ENCODE measurements at places on chromosomes 3 and 15. TPM values are rescaled to one million over a fixed set of nuclear protein-coding genes. Genes with fewer than 3 reads are reported as not detected.
A peak's percentile ranks its signal among the peaks of the same experiment; 100 is the strongest.

GP5 gene
- total RNA-seq, result 1.3 TPM

DNA sequence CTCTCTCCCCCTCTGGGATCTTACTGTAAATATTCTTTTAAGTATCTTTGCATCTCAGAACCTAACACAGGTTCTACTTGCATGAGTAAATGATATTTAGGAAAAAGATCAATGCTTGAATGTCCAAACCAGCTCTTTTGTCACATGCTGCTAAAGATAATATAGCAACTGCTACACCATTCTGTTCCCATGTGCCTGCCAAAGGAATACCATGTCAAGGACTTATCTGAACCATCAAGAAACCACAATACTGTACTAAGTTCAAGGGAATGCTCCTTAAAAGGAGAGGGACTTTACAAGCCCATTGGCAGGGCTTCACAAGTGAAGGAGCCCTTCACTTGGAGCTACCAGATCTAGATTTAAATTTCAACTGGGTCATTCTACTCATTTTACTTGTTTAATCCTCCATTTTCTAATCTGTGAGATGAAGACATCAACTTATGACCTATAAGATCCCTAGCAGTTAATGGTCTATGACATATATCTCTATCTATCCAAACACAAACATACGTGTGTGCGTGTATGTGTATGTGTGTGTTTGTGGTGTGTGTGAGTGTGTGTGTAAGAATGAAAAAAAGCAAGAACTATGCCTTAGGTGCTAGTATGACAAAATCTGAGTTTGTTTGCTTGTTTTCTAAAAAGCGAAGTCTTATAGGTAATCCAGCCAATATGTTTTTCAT lies 13.0 kb upstream of the SEC62 start:
- H3K4me1 ChIP-seq, result no peaks in the 10 kb centered on the region
- no peak overlapping the region for H3K4me3 ChIP-seq
- no peak for DNase-seq
- no peak overlapping the region for H3K27ac ChIP-seq
- H3K36me3 ChIP-seq, result no peaks in the 10 kb centered on the region
- peaks cover 9% of the 10 kb centered on the region for H3K27me3 ChIP-seq

GRCh38 chr15:62306851-62307504 lies 141.9 kb upstream of the C2CD4B start:
- DNase-seq, result no peak
- H3K27ac ChIP-seq, result no peak overlapping the region
- no peaks in the 10 kb centered on the region for H3K36me3 ChIP-seq

FBXW12 gene
- not detected for total RNA-seq

MAP1A gene
- 5.3 TPM for total RNA-seq

GRCh38 chr3:125107861-125108567 lies 52.2 kb upstream of the HEG1 start:
- H3K36me3 ChIP-seq, result peaks cover 10% of the 10 kb centered on the region
- no peak overlapping the region for H3K4me3 ChIP-seq

GRCh38 chr3:24305795-24306467 lies 188.7 kb downstream of the THRB start:
- H3K4me3 ChIP-seq, result no peak overlapping the region
- no peaks in the 10 kb centered on the region for H3K27me3 ChIP-seq
- DNase-seq, result no peak
- no peak overlapping the region for H3K27ac ChIP-seq

PLSCR2 gene
- not detected for total RNA-seq

ECE2 gene
- total RNA-seq, result not detected

GRCh38 chr15:30958219-30958618 lies 33.2 kb downstream of the MTMR10 start:
- H3K4me1 ChIP-seq, result peaks cover 21% of the 10 kb centered on the region
- H3K27me3 ChIP-seq, result no peaks in the 10 kb centered on the region
- H3K4me3 ChIP-seq, result no peak overlapping the region
- H3K36me3 ChIP-seq, result peaks cover 60% of the 10 kb centered on the region

CLDN18 gene
- not detected for total RNA-seq

GRCh38 chr3:188697127-188697526 lies 474.6 kb upstream of the TPRG1 start:
- DNase-seq, result no peak
- no peak overlapping the region for H3K27ac ChIP-seq
- no peak overlapping the region for H3K4me3 ChIP-seq
- peaks cover 5% of the 10 kb centered on the region for H3K4me1 ChIP-seq
- no peaks in the 10 kb centered on the region for H3K27me3 ChIP-seq

DNA sequence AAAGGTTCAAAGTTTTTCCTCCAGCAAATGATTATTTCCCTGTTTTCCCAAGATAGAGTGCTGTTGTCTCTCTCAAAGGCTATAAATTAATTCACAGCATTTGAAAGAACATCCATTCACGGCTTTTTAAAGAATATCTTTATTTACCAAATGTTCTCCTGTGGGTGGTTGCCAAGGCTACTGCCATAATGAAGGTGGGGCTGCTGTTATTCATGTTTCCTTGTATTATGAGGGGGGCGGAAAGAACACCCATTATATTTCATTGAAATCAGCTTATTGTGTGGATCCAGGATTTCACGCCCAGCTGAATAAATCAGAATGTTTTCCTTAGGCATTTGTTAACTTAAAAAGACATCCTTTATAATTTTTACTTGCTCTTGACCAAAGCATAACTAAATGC lies 10.1 kb downstream of the SRP14 start:
- H3K36me3 ChIP-seq, result peaks cover 31% of the 10 kb centered on the region
- no peak overlapping the region for H3K27ac ChIP-seq
- H3K27me3 ChIP-seq, result no peaks in the 10 kb centered on the region
- H3K4me1 ChIP-seq, result no peaks in the 10 kb centered on the region
- DNase-seq, result no peak
- H3K4me3 ChIP-seq, result no peak overlapping the region

GRCh38 chr3:29318251-29318650 lies 37.4 kb downstream of the RBMS3 start:
- H3K27me3 ChIP-seq, result no peaks in the 10 kb centered on the region
- no peak overlapping the region for H3K4me3 ChIP-seq
- H3K4me1 ChIP-seq, result no peaks in the 10 kb centered on the region
- DNase-seq, result no peak
- H3K36me3 ChIP-seq, result no peaks in the 10 kb centered on the region
- H3K27ac ChIP-seq, result no peak overlapping the region

- H3K27me3 ChIP-seq, result no peaks in the 10 kb centered on the region
- H3K4me3 ChIP-seq, result no peak overlapping the region
- no peaks in the 10 kb centered on the region for H3K4me1 ChIP-seq
- no peaks in the 10 kb centered on the region for H3K36me3 ChIP-seq
- DNase-seq, result no peak
- H3K27ac ChIP-seq, result no peak overlapping the region
Observed at GRCh38 chr3:189404024-189404423, 227.2 kb upstream of the TP63 start.

- peaks cover 89% of the 10 kb centered on the region for H3K4me1 ChIP-seq
- H3K27me3 ChIP-seq, result no peaks in the 10 kb centered on the region
- no peak overlapping the region for H3K4me3 ChIP-seq
Observed at GRCh38 chr3:5005367-5005766, 26.1 kb downstream of the BHLHE40 start.

DNA sequence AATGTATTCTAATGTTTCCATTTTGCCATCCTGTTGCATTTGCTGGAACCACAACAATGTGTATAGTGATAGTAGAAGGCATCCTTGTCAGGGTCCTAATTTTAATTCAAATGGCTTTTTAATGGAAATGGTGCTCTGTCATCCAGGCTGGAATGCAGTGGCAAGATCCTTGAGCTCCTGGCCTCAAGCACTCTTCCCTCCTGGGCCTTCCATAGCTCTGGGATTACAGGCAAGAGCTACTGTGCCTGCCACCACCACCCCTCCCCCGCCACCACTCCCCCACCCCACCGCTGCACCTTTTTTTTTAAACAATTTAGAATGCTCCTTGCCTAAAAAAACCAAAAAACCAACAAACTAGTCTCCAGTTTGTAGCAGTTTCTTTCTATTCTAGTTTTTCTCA lies 15.2 kb upstream of the IQCF6 start:
- H3K4me1 ChIP-seq, result peaks cover 45% of the 10 kb centered on the region
- peaks cover 8% of the 10 kb centered on the region for H3K27me3 ChIP-seq
- H3K27ac ChIP-seq, result no peak overlapping the region
- H3K36me3 ChIP-seq, result peaks cover 2% of the 10 kb centered on the region
- H3K4me3 ChIP-seq, result no peak overlapping the region

- DNase-seq, result no peak
- H3K27ac ChIP-seq, result no peak overlapping the region
- H3K4me1 ChIP-seq, result no peaks in the 10 kb centered on the region
- H3K4me3 ChIP-seq, result no peak overlapping the region
- no peaks in the 10 kb centered on the region for H3K36me3 ChIP-seq
Observed at GRCh38 chr3:99458013-99458412, 180.4 kb upstream of the COL8A1 start.

ZPLD1 gene
- total RNA-seq, result not detected

DNA sequence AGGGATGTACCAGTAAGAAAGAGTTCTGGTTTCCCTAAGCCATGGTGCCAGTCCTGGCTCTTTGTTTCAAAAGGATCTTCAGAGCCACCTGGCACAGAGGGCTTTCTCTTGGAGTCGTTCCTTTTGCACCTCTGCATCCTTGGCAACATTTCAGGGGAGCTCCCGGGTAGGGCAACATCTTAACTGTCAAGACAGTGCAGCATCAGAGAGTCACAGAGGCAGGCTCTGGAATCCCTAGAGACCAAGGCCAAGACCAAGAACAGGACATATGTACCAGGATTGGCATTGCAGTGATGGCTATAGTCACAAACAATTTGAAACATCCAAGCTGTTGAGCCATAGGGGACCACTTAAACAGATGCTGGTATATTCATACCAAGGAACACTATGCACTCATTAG lies 129.4 kb upstream of the ADPGK start:
- H3K27ac ChIP-seq, result no peak overlapping the region
- no peaks in the 10 kb centered on the region for H3K4me1 ChIP-seq
- H3K4me3 ChIP-seq, result no peak overlapping the region
- no peak for DNase-seq

DNA sequence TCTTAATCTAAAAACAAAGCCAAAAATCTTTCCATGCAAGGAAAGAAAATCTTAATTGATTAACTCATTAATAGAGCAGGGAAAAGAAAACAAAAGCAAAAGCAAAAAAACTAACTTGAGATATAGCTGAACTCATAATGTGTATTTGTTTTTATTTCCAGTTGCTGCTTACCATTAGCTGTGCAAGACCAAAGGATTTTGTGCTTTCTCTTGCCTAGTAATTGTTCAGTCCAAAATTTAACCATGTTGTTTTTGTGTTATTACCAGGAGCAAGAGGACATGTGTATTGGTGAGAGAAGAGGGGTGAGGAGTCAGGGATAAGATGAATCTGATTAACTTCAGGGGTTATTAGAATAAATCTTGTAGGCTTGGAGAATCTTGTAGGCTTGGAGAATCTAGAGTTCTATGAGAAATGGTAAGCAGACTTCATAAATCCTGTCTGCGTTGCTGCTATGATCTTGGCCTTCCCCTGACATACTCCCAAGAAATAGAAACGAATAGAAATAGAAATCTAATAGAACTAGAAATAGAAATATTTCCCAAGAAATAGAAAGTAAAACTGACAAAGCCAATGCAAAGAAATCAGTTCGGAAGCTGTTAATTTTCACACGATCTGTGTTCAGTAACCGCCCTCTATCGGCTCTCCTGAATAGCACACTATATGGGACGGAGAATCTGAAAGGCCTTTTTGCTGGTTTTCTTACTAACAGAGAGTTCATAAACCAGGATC lies 72.6 kb upstream of the TNFSF10 start:
- H3K27me3 ChIP-seq, result no peaks in the 10 kb centered on the region
- peak; percentile 69 for DNase-seq
- H3K4me1 ChIP-seq, result peaks cover 58% of the 10 kb centered on the region

KCNMB3 gene
- total RNA-seq, result 0.87 TPM

- H3K36me3 ChIP-seq, result no peaks in the 10 kb centered on the region
- H3K27me3 ChIP-seq, result no peaks in the 10 kb centered on the region
- no peaks in the 10 kb centered on the region for H3K4me1 ChIP-seq
- no peak overlapping the region for H3K4me3 ChIP-seq
- no peak overlapping the region for H3K27ac ChIP-seq
Observed at GRCh38 chr3:117618462-117618861, 908.9 kb downstream of the TUSC7 start.

DNA sequence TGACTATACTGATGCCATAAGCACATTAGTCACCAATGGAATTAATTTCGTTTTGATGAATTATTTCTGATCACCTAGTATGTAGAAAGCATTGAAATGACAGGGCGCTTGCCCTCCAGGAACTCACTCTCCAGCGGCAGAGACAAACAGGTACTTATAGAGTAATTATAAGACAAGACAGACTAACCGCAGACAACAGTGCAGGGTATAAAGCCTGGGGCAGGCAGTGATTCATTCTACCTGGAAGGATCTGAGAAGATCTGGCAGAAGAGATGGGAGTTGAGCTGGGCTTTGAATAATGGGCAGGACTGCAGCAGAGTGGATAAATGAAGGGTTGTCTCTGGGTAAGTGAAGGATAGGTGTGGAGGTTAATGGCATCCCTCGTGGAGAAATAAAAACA lies 331.8 kb downstream of the FGF12 start:
- H3K4me3 ChIP-seq, result no peak overlapping the region
- no peaks in the 10 kb centered on the region for H3K4me1 ChIP-seq
- H3K27ac ChIP-seq, result no peak overlapping the region
- no peaks in the 10 kb centered on the region for H3K36me3 ChIP-seq
- no peaks in the 10 kb centered on the region for H3K27me3 ChIP-seq

- H3K4me3 ChIP-seq, result no peak overlapping the region
- H3K4me1 ChIP-seq, result no peaks in the 10 kb centered on the region
- H3K36me3 ChIP-seq, result no peaks in the 10 kb centered on the region
- H3K27ac ChIP-seq, result no peak overlapping the region
- DNase-seq, result no peak
Observed at GRCh38 chr3:79516795-79517194, 251.0 kb downstream of the ROBO1 start.

EPHA3 gene
- 0.08 TPM for total RNA-seq

- H3K27ac ChIP-seq, result no peak overlapping the region
- H3K27me3 ChIP-seq, result no peaks in the 10 kb centered on the region
- no peak for DNase-seq
- no peaks in the 10 kb centered on the region for H3K36me3 ChIP-seq
- H3K4me1 ChIP-seq, result no peaks in the 10 kb centered on the region
Observed at GRCh38 chr3:182406786-182407185, 386.5 kb upstream of the ATP11B start.
